Right ventricle myocardium superior (tissue), 1 donor: ENCODE measurements at places on chromosomes 3 and 15. TPM values are rescaled to one million over a fixed set of nuclear protein-coding genes. Genes with fewer than 3 reads are reported as not detected.

Gene SYNPR
- not detected for total RNA-seq

Gene CIB2
- total RNA-seq: 21.9 TPM

Gene MUSTN1
- total RNA-seq: 17.8 TPM

Gene TMEM207
- total RNA-seq: not detected

DNA sequence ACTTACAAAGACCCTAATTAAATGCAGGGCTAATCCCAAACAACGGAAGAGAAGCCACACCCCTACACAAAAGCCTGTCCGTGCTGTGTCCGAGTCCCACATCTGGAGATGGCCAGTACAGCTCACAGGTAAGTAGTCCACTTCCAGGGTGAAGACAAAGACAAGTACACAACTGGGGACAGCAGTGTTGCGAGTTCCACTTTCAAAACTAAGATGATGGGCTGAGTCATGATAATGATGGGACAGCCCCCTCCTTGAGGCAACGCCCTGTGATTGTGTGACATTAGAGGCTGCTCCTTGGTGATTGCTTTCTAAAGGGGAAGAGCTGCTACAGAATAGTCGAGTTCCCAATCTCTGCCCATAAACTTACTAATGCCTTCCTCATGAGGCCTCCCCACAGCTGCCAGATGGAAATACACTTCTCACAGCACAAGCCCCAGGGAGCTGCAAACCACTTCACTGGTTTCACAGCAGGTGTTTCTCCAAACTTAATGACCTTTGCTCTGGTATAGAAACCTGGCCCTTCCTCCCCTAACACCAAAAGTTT, 27.6 kb downstream of the RFT1 start:
- no peak for DNase-seq

DNA sequence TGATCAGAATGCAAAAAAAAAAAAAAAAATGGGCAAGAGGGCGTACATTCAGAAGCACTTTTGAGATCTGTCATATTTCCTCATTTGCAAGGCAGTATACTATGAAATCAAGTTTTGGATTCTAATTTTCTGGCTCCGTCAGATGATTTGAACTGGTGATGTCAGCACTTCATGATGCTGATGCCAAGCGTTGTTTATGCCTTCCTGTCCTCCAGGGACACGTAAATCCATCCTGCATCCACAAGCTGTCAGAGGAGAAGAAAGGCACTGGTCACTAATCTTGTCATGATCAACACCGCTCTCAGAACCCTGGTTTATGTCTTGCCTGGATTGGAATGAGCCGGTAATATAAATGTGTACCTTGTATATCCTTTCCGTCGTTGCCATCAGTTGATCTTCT, 152.1 kb upstream of the EPHA3 start:
- no peak for DNase-seq

- no peak for DNase-seq
These were observed 206.3 kb upstream of the ROBO1 start for GRCh38 chr3:79973917-79974595.

DNA sequence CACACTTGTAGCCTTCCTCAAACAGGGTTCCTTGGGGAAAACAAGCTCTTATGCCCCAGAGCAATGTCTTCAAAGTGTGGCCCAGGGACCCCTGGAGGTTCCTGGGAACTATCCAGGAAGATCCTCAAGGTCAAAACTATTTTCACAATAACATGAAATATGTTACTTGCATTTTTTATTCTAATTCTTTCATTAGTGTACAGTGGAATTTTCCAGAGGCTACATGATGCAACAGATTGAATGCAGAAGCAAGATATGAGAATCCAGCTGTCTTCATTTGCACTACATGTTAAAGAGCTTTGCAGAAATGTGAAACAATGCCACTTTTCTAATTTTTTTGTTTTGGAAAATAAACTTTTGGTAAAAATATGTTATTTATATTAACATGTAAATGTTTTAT, 190.9 kb downstream of the SLC9A9 start:
- no peak for DNase-seq

GRCh38 chr3:67605377-67605776, 49.0 kb downstream of the SUCLG2 start:
- no peak for DNase-seq

- DNase-seq: no peak
These were observed 6.8 kb downstream of the SLC26A6 start for GRCh38 chr3:48628277-48629017.
